Mesenteric fat pad (tissue), 1 donor: ENCODE measurements at places on chromosomes 12 and 14. TPM values are rescaled to one million over a fixed set of nuclear protein-coding genes. Genes with fewer than 3 reads are reported as not detected.

DNA sequence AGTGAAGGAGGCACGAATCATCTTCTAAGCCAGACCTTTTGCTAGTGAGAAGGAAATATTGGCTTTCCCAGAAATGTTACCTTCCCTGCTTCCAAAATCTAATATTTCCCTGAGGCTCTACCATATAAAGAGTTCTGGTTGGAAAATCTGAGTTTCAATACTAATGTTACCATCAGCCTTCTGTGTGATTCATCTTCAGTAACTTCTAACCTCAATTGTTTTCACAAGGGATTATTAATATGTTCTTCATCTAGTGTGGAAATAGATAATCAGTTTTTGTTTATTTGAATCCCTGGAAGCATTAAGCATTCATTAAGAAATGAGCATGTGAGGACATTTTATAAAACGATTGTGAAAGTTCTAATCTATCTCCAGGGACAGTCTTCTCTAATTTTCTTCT lies 720.9 kb downstream of the AACS start:
- DNase-seq = no peak

DNA sequence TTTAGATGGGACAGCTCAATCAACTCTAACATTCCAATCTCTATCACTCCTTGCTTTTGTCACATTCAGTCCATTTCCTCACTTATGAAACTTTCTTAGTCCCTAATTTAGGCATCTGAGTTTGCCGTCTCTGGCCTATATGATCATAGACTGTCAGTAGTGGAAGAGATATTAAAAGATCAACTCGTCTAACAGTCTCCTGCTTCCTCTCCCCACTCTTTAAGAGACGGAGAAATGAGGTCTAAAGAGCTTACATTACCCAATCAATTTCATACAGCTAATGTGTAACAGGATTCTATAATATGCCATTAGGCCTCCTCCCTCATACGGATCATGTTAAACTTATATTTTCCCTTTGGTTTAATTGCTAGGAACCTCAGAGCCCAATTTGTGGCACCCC lies 6.5 kb upstream of the ATP23 start:
- no peak for DNase-seq

DNA sequence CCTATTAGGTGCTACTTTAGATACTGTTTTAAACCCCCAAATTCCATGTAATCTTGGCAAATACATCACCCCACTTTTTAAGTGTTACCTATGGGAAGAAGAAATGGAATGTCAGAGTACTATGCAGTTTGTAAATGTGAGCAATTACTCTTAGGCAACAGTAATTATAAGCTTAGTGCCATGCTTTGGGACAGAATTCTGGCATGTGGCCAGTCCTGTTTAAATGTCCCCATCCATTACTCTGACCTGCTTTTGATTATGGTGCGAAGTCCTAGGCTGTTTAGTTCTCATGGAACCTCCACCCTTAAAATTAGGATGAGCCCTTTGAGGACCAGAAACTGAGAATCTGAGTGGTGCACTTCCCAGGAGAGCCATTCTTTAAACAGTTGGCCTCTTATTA lies 321.4 kb upstream of the RGS6 start:
- DNase-seq = no peak

DNA sequence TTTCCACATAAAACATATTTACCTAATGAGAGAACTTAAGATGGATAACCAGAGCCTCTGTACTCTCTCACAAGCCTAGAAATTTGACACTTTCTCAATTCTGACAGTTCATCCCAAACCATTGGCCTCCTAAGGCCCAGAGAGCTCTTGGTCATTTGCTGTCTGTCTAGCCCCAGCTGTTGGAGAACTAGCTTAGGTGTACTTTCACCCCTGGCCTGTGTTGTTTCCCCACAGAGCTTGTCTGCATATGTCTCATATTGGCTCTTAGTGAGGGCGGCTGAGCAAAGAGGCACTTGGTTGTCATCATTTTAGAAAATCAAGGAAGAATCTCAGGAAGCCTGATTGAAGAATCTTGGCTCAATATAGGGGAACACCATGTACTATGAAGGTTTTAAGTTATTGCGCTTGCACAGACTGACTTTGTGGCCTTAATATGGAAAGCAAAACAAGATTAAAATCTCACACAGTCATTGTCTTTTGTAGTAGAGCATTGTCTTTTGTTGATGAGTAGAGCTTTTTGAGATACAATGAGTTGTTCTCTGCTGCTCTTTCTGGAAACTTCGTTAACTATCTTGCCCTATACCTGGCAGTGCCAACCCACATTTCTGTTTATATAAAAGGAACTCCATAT lies 324.6 kb downstream of the RAD51B start:
- DNase-seq = no peak

GRCh38 chr14:53743371-53743770 lies 213.3 kb downstream of the BMP4 start:
- no peak for DNase-seq

DNA sequence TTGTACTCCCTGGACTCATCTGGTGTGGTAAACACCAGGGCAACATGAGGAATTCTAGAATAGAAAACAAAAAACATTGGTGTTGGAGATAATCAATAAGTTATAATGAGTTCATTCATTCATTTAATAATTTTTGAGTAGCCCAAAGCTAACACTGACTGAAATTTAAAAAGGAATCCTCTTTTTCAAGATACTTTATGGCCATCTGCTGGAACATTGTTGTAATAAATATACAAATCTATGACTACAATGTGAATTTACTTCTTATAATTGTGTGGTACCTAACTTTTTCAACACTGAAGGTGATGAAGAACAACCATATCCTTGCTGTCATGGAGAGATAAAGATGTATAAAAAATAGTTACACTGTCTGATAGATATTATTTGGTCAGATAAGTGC lies 687.3 kb upstream of the MIS18BP1 start:
- DNase-seq = no peak

- peak; percentile 14 for DNase-seq
These were observed 21.1 kb upstream of the TTC7B start for GRCh38 chr14:90837355-90837754.

DNA sequence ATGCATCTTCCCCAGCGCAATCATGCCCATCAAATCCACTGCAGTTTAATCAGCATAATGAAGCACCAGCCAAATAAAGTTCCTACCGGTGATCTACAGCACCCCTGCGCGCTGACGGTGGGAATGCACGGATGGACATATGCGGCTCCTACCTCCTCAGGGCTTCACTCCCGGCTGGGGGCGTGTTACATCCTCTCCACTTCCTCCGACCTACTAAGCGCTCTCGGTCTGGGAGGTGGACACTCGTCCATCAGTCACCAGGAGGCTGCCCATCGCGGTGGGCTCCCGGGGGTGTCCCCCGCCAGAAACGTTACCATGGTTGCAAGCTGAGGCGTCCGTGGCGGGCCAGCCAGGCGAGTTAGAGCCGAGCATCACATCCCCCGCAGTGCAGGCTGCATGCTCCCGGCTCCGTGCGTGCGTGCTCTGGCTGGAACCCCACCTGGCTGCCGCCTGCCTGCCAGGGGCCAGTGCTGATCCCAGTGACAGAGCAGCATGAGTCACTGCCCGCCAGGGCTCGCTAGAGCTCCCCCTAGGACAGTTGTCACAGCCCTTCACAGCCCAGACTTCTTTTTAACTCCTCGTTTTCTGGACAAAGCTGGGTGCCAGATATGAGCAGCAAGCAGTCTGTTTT lies 73.0 kb downstream of the CIT start:
- no peak for DNase-seq

- DNase-seq = no peak
These were observed 425.7 kb upstream of the PRICKLE1 start for GRCh38 chr12:43015090-43015737.

- no peak for DNase-seq
These were observed 23.5 kb upstream of the PPFIBP1 start for GRCh38 chr12:27500546-27500945.

DNA sequence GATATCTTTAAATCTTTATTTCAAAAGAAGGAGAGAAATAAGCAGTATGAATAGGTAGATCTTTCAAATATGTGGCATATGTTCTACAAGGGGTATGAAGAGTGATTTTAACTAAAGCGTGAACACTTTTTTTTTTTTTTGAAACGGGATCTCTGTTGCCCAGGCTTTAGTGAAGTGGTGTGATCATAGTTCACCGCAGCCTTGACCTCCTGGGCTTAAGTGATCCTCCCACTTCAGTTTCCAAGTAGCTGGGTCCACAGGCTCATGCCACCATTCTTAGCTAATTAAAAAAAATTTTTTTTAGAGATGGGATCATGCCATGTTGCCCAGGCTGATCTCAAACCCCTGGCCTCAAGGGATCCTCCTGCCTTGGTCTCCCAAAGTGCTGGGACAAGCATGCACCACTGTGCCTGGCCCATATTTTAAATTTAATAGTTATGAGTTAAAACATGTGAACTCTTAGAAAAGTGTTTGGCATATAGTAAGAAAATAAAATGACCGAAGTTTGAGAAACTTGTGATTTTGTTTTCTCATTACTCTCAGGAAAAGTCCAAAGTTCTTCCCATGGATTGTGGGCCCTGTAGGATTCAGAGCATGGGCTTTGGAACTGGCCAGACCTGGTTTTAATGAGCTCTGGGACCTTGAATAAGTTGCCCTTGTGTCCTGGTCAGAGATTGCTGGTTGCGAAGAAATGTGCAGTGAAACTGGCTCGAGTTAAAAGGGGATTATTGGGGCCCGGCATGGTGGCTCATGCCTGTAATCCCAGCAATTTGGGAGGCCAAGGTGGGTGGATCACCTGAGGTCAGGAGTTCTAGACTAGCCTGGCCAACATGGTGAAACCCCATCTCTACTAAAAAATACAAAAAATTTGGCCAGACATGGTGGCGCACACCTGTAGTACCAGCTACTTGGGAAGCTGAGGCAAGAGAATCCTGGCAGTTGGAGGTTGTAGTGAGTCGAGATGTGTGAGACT lies 27.0 kb downstream of the SLC17A8 start:
- no peak for DNase-seq

DNA sequence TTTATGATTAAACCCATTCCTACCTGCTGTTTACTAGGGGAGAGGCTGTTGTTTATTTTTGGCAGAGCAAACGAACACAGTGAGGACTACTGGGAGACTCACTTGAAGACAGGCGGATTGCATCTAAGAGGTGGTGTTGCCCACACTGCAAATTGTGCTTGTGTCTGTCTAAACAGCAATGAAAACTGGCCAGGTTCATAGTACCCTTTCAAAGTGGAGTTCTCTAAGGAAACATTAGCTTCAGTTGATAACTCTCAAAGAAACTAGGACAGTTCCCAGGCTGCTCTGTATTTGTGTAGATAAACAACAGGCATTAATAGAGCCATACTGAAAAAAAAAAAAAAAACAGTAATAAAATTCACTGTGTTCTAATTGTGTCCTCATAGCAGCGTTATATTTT lies 466.0 kb upstream of the RGS6 start:
- no peak for DNase-seq

GRCh38 chr12:65293735-65294134 lies 15.3 kb downstream of the MSRB3 start:
- no peak for DNase-seq

DNA sequence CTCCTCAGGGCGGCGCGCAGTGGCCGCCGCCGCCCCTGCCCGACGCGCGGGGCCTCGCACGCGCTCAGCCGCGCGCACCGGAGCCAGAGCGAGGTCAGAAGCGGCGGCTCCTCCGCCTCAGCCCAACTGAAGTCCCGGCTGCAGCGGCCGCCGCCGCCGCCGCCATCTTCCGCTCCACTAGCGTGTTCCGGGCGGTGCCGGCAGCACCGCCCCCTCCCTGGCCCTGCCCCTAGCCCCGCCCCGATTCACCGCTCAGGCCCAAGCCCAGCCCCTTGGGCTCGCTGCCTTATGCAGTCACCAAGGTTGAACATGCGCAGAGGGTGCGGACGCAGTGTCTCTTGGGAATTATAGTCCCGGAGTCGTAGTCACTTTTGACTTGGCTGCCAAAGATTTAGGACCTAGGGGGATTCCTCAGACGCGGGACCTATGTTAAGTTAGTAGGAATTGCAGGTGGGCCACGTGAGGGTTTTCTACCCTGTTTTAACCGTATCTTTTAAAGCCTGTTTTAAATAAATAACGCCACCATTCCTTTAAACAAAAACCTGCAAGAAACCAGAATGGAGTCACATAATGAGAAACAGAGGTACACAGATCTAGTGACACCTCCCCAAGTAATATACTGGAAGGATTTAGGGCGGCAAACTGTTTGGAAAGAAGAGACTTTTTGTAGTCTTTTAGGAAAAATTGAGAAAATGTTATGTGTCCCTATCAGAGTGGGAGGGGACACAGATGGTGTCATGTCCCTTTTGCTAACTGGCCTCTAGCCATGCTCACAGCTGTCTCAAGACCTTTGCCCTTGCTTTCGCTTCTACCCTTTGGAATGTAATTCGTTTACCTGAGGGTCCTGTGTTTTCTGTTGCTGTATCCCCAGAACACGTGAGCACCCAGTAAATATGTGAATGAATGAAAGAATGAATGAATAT lies at the start of gene PPTC7:
PPTC7 (minus strand) TSS at position 182 of the 923 bp plus-strand sequence. CDS start 287 bp downstream, outside the sequence.
- peak; percentile 99 for DNase-seq

DNA sequence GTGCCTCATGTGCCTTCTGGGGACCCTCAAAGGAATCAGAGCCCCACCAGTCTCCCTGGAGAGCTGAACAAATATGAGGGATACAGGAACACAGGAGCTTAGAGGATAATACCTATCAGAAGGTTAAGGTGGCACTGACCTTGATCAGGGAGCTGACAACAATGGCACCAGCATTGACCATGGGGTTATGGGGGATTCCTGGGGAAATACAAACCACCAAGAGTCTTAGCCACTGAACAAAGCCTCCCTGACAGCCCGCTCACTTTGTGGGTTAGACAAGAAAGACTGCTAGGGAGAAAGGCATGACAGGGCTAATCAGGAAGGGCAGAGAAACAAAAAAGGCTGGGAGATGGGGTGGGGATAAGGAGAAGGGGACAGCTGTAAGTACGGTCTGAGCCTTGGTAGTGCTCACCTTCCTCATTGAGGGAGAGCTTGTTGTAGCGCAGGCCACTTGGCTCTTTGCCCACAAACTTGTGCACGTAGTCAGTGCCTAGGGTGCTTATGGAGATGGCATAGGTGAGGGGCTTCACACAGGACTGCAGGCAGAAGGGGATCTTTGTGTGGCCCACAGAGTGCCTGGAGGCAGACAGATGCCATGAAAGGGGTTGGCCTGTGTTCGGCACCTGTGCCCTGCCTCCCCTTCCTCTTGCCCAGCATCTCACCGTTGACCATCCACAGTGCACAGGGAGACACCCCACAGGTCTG lies 9.3 kb downstream of the SPRYD4 start:
- DNase-seq = no peak

- no peak for DNase-seq
These were observed 54.9 kb downstream of the SLC6A15 start for GRCh38 chr12:84857525-84858208.

DNA sequence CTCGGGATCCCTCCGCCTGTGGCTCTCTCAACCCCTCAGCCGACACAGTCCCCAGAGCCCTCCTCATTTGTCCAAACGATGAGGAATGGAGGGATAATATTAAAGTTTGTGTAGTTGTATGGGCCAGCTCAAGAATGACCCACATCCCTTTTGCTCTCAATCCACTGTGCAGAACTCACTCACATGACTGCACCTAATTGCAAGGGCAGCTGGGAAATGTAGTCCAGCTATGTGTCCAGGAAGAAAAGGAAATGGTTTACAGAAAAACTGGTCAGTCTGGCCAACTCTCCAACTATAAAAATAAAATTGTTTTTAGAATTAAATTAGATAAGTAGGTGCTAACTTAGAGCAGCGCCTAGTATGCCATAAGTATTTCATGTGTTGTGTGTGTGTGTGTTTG lies 66.6 kb downstream of the GALNT8 start:
- no peak for DNase-seq

GARIN6 gene
- total RNA-seq = not detected

CD69 gene
- total RNA-seq = 11.9 TPM

RFX4 gene
- 0.13 TPM for total RNA-seq

DEPDC4 gene
- total RNA-seq = 0.58 TPM
